CD4-positive, alpha-beta T cell treated with Interleukin-12 subunit alpha and Interleukin-12 subunit beta, for 1 hour (primary cell): ENCODE measurements at places on chromosomes 6 and 20.
A peak's percentile ranks its signal among the peaks of the same experiment; 100 is the strongest.

DNA sequence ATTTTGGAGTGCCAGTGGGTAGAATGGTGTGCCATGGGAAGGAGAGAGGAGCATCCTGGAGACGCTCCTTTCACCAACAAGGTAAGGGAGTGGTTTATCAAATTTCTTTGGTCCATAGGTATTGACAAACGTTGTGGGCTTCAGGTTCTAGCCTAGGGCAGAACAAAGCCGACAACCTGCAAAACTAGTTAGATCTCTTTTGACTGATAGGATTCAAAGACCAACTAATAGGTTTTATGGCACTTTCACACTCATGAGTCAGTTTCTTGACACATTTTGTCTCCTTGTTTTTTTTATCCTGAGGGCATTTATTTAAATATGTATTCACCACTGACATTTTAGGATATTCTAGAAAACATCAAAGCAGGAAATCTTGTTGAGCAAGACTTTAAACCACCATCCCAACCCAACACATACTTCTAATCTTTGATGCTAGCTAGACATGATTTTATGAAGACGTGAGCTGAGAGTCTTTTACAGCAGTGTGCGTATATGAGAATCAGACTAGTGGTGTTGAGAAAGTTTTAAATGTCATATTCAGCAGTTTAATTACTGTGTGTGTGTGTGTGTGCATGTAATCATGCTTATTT is 370.4 kb upstream of the HSF2 start:
- no peak for DNase-seq

DNA sequence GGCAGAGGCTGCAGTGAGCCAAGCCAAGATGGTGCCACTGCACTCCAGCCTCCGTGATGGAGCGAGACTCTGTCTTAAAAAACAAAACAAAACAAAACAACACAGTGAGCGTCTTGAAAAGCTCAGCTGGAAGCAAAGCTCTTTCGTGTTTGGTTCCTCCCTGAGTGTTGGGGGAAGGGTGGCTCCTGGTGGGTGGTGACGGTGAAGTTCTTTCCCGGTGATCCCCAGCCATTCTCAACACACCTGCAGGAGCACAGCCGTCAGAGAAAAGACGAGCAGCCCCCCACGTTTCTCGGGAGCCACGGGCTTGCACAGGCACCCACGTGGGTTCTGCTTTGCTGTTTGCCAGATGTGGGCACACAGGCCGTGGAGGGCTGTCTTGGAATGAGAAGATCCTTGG is 3.2 kb downstream of the BHLHE23 start:
- no peak for DNase-seq

DNA sequence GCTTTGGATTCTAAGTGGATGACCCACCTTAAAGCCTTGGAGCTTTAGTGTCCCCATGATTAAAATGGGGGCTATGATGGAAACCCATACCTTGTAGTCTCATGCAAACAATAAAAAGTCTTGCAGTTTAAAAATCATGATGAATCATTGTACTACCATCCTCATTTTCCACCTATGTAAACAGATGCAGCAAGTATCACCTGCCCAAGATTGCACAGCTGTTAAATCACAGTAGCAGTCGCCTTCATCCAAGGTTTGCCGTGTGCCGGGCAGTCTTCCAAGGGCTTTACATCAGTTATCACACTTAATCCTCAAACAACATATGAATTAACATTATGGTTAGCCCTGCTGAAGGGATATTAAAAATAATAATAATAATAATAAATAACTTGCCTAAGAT is 210.3 kb downstream of the FOXA2 start:
- DNase-seq = no peak

GRCh38 chr6:49499126-49499525 is 597 bp upstream of the GLYATL3 start:
- DNase-seq = no peak

DNA sequence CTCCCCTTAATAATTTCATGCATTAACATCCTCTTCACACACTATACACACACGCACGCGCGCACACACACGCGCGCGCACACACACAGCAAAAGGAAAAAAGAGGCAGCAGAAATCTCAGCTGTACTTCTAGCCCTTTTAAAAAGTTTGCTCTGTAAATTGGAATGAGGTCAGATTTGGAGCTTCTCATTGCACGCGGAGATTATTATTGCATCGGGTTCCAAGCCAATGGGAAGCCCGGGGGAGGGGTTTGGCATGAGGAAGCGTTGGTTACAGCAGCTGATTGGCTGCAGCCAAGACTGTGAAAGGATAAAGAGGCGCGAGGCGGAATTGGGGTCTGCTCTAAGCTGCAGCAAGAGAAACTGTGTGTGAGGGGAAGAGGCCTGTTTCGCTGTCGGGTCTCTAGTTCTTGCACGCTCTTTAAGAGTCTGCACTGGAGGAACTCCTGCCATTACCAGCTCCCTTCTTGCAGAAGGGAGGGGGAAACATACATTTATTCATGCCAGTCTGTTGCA is at the start of gene SOX4:
SOX4 (plus strand) TSS at position 340 of the 515 bp plus-strand sequence. CDS start 784 bp downstream, outside the sequence.
- DNase-seq = peak; percentile 72
